GM06990 (cell line): ENCODE measurements at places on chromosomes 6 and 20.

DNA sequence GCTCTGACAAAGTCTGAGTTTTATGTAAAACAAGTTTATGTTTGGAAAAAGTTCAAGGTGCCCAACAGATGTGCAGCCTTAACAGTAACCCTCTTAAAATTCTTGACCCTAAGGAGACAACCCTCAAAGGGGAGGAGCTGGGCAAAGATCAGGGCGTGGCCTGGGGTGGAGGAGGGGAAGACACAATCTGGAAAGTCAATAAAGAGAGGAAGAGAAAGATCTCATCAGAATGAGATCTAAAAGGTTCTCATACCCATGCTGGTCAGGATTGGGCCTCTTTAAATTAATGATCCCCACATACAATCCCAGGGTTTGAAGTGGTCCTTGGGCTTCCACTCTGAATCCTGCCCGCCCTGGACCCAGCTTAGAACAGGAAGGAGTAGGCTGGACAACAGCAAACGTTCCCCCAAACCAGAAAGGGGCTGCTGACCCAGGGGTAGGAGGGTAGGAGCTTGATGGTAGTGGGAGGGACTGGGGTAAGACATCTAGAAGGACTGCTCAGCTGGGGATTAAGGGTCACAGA is 33.0 kb downstream of the FOXP4 start:
- no peak for DNase-seq

- DNase-seq = no peak
Observed at GRCh38 chr6:82720992-82721391, 344.6 kb downstream of the UBE3D start.

- DNase-seq = no peak
Observed at GRCh38 chr6:108888745-108889144, 40.5 kb downstream of the ARMC2 start.

DNA sequence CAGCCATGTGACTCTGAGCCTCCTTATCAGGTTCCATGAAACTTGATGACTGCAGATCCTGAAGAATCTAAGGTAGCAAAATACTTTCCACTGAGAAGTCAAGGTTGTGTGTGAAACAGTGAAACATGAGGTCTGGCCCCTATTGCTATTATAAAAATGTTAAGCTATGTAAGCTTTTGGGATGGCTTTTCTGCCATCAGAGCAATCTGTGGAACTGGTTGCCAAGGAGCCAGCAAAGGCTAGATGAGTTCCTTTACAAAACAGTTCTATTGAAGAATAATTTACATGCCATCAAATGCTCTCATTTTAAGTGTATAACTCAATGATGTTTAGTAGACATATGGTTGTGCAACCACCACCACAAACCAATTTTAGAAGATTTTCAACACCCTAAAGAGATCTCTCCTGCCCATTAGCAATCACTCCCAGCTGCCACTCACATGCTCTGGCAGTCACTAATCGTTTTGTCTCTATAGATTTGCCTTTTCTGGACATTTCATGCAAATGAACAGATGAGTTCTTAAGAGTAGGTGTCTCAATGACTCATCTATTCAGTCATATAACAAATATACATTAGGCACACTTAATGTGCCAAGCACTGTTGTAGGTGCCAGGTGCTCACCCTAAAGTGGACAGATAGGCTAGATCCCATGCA is 19.9 kb upstream of the MEP1A start:
- DNase-seq = no peak

DNA sequence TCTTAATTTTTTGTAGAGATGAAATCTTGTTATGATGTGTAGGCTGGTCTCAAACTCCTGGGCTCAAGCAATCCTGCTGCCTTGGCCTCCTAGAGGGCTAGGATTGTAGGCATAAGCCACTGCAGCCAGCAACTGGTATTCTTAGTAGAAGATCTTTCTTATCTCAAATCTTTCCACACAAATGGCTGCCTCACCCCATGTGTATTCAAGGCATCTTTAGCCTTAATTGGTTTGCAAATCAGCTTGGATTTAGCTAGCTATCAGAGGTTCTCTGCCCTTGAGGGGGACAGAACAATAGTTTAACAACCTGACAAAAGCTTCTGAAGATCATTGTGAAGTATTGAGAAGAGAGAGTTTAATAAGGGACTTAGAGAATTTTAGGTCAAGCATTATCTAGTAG is 17.9 kb upstream of the ABRACL start:
- DNase-seq = no peak

GRCh38 chr20:54029176-54029575 is 41.2 kb downstream of the BCAS1 start:
- DNase-seq = no peak

DNA sequence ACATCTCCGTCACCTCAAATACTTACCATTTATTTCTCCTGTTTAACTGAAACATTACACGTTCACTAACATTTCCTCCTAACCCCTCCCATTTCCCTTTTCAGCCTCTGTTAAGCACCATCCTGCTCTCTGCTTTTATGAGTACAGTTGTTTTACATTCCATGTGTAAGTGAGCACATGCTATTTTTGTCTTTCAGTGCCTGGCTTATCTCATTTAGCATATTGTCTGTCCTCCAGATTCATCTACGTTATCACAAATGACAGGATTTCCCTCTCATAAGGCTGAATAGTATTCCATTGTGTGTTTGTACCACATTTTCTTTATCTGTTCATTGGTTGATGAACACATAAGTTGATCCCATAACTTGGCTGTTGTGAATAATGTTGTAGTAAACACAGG is 22.7 kb downstream of the TAF11 start:
- DNase-seq = no peak

DNA sequence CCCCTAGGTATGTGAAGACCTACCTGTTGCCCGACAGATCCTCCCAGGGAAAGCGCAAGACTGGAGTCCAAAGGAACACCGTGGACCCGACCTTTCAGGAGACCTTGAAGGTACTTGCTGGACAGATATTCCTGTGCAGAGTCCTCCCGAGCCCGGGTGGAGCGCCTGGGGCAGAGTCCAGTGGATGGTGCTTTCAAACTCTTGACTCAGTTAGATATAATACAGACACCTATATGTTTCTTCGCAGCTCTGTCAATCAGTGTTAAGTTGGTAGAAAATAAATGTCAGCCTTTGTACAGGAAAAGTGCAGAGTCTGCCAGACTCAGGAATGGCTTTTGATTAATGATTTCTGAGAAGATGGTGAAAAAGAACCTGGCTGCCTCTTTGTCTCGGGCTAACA is 67.2 kb downstream of the EZR start:
- DNase-seq = no peak

DNA sequence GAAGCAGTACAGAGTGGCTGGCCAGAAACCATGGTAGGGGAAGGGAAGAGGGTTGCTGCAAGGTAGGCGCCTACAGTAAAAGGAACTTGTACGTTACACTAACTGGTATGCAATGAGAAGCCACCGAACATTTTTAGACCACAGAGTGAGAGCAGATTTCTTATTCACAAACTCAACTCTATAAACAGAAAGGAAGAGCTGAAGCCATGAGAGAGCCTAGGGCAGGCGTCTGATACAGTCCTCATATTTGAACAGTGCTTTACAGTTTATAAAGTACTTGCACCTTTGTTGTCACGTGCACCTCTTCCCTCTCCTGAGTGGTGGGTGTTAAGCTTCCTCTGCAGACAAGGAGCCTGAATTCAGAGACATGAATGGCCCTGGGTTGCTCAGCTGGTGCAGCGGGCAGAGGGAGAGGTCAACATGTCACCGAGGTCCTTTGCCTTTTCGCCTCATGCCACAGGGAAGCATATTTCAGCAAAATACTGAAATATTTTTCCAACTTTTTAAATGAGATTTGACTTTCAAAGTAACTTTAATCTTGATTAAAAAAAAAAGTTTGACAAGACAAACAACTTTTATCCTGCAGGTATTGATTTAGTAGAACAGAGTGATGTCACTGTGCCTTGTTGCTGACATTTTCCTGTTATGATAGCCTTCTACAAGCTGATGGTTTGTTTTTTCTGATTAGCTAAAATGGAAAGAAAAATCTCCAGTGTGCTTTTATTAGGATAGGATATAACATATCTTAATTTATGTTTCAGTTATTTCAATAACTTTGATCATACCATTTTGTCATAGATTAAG is 23.8 kb downstream of the UST start:
- no peak for DNase-seq

DNA sequence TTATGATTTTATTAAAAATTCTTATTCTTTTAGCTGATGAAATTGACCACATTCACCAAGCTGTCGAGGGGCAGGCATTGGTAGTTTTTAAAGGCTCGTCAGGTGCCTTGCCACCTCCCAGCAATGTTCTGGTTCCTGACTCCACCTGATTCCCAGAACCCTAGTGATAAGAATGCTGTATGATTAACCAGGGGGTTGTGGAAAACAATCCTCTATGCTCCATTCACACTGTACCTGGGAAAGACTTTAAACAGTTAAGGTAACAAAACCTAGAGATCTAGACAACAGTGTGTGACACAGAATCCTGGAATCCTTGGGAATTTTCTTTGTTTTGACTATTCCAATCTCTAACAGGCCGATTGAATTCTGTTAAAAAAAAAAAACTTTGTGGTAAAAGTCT is 165.7 kb upstream of the OLIG3 start:
- DNase-seq = no peak

GRCh38 chr6:2054516-2055067 is 190.8 kb downstream of the GMDS start:
- no peak for DNase-seq
